ENCODE measurements at places on chromosomes 7 and 10. TPM values are rescaled to one million over a fixed set of nuclear protein-coding genes. Genes with fewer than 3 reads are reported as not detected.

Gene KNDC1
- total RNA-seq = not detected

Gene OPTN
- 120 TPM for total RNA-seq

Gene ATP6V0A4
- total RNA-seq = not detected

Gene LAMB1
- total RNA-seq = 376 TPM

Gene CRYGN
- not detected for total RNA-seq

Gene EGR2
- total RNA-seq = 0.98 TPM

Gene ITPRID1
- total RNA-seq = not detected

Gene GTF2I
- 252 TPM for total RNA-seq

Gene THSD7A
- 7.3 TPM for total RNA-seq

Gene OPALIN
- not detected for total RNA-seq

Measured in subcutaneous adipose tissue (tissue), 4 donors.